Suppressor macrophage treated with lipopolysaccharide for 4 hours (primary cell): ENCODE measurements at places on chromosomes 1 and 21.

DNA sequence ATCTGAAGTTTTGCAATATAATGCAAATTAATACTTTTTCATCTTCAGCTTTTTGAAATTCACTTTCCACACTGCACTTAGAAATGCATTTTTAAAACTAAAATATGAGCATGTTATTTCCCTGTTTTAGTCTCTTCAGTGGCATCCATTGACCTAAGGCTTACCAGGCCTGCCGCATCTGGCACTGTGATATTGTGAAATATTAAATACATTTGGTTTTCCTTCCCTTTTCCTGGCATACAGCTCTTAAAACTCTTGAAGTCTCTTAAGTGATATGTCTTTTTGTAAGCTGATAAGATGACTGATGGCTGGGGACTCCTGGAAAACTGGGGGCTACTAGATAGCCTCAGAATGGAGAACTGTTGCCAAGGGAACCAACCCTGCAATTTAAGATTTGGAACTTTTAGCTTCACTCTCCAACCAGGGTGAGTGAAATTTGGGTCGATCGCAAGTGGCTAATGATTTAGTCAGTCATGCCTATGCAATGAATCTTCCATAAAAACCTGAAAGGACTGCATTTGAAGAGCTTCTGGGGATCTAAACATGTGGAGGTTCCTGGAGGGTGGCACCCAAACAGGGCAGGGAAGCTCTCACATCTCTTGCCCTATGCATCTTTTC is 75.5 kb upstream of the PDC start:
- peak; percentile 64 for DNase-seq

DNA sequence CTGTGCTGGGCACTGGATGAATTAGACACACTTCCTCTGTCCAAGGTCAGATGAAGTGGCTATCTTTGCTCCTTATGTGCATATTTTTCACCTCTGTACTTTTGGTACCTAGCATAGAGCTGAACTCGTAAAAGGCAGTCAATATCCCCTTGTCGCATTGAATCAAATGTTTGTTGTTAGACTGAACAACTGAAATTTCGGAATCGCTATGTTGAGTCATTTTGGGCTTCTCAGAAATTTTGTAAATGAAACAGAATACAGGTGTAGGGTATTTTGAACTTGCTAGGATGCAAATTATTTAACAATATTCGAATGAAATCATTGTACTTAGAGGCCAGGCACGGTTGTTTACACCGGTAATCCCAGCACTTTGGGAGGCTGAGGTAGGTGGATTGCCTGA is 48.0 kb downstream of the PDE4B start:
- DNase-seq, result no peak

- DNase-seq, result peak; percentile 95
These were observed 6.8 kb upstream of the AKR1A1 start for GRCh38 chr1:45543581-45544417.

DNA sequence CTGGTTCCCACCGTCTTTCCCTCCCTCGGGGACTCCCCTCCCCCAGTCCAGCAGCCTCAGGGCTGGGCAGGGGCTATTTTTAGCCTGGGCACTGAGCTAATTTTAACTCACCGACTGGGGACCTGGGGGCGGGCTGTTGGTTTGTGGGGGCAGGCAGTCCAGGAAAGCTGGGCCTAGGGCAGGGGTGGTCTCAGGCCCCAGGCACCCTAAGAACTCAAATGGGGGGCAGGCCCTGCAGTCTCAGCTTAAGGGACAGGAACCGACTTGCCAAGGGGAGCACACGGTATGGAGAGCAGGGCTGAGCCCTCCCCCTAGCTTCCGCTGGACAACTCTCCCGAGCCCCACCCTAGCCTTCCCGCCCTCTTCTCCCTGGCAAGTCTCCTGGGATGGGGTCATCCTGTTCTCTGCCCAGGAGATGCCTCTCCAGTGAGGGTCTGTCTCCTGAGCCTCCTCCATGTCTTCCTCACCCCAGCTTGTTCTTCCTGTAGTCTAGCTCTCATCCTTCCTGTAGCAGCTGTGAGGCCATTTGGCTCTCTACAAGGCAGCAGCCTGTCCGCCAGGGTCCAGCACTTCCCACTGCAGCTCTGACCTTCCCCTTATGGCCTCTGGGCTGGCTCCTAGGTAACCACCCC is 10.1 kb downstream of the MEF2D start:
- DNase-seq, result no peak

GRCh38 chr21:38266732-38267131 is 9.9 kb downstream of the KCNJ15 start:
- DNase-seq, result no peak

DNA sequence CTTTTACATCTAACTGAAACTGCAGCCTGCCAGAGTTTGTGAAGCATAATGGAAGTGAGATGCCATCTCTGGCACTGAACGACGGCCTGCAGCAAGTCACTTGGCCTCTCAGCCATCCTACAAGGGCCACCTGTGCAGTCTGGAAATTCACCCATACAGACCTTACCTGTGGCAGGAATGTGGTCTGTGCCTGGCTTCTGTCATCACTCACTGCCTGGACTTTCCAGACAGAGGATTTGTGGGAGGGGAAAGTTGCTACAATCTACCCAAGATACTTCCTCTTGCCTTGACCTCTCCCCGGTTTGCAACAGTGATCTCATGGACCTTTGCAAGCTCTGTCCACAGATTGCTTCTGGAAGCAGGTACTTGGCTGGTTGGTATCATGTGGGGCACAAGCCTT is 58.4 kb upstream of the ATP1B1 start:
- peak; percentile 83 for DNase-seq

- no peak for DNase-seq
These were observed 40.2 kb upstream of the KCNA10 start for GRCh38 chr1:110559157-110559556.
